ENCODE measurements at places on chromosomes 16 and 17.

DNA sequence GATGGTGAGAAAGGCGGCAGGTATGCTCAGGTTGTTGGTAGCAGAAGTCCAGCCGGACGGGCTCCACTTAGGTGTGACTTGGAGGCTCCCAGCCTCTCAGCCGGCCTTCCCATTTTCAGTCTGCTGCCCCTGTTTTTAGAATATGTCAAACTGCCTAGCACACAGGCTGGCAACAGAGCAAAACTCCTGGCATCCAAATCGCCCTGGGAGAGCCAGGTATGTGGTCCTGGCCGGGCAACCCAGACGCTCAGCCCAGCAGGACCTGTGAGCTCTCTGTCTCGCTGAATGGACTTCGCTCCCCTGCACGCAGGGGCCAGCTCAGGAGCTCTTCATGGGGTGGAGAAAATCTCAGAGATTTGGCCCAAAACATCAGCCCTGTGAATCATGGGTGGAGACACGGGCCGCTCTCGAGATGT lies 147.9 kb upstream of the CHMP6 start:
- H3K4me3 ChIP-seq, result no peak overlapping the region
- H3K4me1 ChIP-seq, result peaks cover 15% of the 10 kb centered on the region
- H3K27me3 ChIP-seq, result no peaks in the 10 kb centered on the region
- H3K27ac ChIP-seq, result no peak overlapping the region
- peaks cover 2% of the 10 kb centered on the region for H3K36me3 ChIP-seq

DNA sequence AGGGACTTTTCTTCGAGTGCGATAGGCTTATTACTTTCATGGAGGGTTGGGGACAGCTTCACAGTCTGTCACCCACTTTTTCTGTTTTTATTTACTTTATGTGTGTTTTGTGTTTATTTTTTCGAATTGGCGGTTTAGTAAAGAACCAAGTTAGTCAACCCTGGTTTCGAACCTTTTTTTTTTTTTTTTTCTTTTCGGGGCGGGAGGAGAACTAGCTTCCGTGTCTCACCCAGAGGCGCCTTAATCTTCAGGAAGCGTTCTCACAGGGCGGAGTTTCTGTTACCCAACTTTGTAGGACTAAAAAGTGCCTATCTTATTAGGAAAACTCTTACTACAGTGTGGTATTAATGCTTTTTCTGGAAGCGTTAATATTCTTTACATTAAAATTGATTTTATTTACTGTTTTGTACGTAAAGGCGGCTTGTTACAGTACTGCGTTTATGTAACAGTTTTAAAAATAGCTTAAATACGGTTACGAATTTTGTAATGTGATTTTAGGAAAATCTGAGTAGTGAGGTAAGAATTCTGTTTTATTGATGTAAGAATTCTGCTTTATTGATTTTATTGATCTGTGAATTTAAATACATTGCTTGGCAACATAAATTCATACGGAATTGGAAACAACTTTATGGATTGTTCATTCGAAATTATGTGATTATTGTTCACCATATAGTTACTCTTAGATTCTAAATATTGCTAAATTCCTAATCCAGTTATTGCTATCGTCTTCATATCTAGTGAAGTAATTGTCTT lies 885 bp downstream of the ZNF207 start:
- no peaks in the 10 kb centered on the region for H3K27me3 ChIP-seq
- H3K27ac ChIP-seq, result peak overlapping the region; percentile 94
- H3K4me1 ChIP-seq, result peaks cover 18% of the 10 kb centered on the region
- H3K4me3 ChIP-seq, result peak overlapping the region; percentile 69
- peak; percentile 59 for DNase-seq

GRCh38 chr16:585351-585750 lies 4.5 kb upstream of the RAB40C start:
- no peaks in the 10 kb centered on the region for H3K27me3 ChIP-seq
- DNase-seq, result no peak
- no peak overlapping the region for H3K27ac ChIP-seq
- no peak overlapping the region for H3K4me3 ChIP-seq
- no peaks in the 10 kb centered on the region for H3K36me3 ChIP-seq

DNA sequence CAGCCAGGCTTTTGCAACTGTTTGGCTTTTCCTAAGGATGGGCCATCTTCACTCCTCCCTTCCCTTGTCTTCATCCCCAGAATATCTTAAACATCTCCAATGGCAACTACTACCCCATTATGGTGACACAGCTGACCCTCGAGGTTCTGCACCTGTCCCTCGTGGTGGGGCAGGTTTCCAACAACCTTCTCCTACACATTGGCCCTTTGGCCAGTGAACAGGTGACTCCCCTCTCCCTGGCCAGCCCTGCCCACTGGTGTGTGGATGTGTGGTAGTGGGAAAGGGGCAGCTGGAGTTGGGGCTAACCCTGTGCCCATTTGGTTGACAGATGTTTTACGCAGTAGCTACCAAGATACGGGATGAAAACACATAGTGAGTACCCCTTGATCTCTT lies 4.7 kb downstream of the TMEM106A start:
- no peaks in the 10 kb centered on the region for H3K27me3 ChIP-seq
- H3K36me3 ChIP-seq, result no peaks in the 10 kb centered on the region
- H3K4me1 ChIP-seq, result no peaks in the 10 kb centered on the region
- no peak overlapping the region for H3K4me3 ChIP-seq
- no peak overlapping the region for H3K27ac ChIP-seq

DNA sequence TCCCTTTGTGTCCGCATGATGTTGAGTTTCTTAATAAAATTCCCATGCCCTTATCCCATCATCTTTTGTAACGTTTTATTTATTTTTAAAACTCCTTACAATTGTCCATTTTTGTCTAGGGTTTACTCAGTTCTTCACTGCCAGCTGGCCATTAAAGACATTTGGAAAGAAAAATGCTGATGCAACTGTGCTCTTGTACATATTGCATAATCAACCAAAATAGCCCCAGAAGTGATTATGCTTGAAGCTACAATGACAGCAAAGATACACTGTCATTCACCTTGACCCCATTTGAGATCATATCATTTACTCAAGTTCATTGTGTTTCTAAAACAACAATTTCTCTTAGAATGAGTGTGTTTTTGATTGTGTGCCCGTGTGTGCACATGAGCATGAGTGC lies 1074.6 kb upstream of the RBFOX1 start:
- H3K4me3 ChIP-seq, result no peak overlapping the region
- H3K4me1 ChIP-seq, result no peaks in the 10 kb centered on the region
- H3K36me3 ChIP-seq, result no peaks in the 10 kb centered on the region
- no peak for DNase-seq

- peak overlapping the region; percentile 53 for H3K27ac ChIP-seq
- H3K4me1 ChIP-seq, result peaks cover 50% of the 10 kb centered on the region
- peak; percentile 65 for DNase-seq
- no peak overlapping the region for H3K4me3 ChIP-seq
Measured at GRCh38 chr16:54505549-54506213, 219.1 kb upstream of the IRX3 start.

DNA sequence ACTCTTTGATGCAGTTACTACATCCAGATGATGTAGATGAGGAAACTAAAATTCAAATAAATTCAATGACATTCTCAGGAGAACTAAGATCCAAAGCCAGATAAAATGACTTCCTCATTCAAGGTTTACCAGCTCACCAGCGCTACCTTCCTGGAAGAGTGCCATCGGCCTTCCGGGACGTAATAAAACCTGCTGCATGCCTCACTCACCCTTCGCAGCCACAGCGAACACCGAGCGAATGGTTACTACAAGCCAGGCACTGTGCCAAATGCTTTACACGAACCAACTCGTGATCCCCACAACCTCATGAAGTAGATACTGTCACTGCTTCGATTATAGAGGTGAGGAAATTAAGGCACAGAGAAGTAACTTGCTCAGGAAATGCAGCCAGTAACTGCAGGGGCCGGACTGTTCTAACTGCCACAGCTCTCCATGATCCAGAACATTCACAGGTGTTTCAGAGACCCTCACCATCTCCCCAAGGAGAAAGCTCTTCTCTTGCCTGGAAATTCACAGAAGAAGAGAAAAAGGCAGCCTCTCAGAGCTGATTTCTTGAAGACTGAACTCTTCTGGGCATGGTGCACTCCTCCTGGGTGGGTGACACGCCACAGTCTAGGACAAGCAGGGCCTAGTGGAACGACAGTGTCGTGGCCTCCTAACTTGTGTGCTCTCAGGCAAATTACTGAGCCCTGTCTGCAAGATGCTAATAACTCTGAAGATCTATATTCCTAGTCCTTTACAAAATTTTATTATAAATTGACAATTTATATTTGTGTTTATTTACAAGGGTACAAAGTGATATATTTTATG lies 46.8 kb downstream of the HIC1 start:
- H3K27ac ChIP-seq, result no peak overlapping the region
- H3K36me3 ChIP-seq, result no peaks in the 10 kb centered on the region
- no peak overlapping the region for H3K4me3 ChIP-seq
- peaks cover 30% of the 10 kb centered on the region for H3K4me1 ChIP-seq
